ENCODE measurements at places on chromosomes 7 and 10.

- no peak overlapping the region for H3K27ac ChIP-seq
- H3K4me3 ChIP-seq = no peak overlapping the region
- no peaks in the 10 kb centered on the region for H3K36me3 ChIP-seq
- no peaks in the 10 kb centered on the region for H3K27me3 ChIP-seq
Measured at GRCh38 chr7:68613897-68614296, 984.4 kb upstream of the AUTS2 start.

- no peak for DNase-seq
- H3K4me1 ChIP-seq = no peaks in the 10 kb centered on the region
- peaks cover 45% of the 10 kb centered on the region for H3K36me3 ChIP-seq
- no peak overlapping the region for H3K27ac ChIP-seq
- H3K27me3 ChIP-seq = no peaks in the 10 kb centered on the region
Measured at GRCh38 chr10:68342909-68343516, 10.3 kb upstream of the PBLD start.

- no peak overlapping the region for H3K27ac ChIP-seq
- no peak overlapping the region for H3K4me3 ChIP-seq
- H3K36me3 ChIP-seq = no peaks in the 10 kb centered on the region
- DNase-seq = no peak
- H3K4me1 ChIP-seq = no peaks in the 10 kb centered on the region
Measured at GRCh38 chr10:71225291-71226058, 13.1 kb downstream of the UNC5B start.

DNA sequence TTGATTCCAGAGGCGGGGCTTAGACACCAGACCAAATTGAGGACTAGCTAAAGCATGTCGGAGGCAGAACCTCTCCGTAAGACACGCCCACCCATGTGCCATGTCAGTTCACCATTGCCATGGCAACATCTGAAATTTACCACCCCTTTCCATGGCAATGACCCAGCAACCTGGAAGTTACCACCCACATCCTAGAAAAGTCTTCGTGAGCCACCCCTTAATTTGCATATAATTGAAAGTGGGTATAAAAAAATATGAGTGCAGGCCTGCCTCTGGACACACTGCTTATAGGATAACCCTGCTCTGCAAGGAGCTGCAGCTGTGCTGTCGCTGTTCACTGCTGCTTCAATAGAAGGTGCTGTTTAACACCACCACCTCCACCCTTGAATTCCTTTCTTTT lies 28.0 kb downstream of the TMEM270 start:
- no peak for DNase-seq
- H3K4me1 ChIP-seq = no peaks in the 10 kb centered on the region
- no peaks in the 10 kb centered on the region for H3K27me3 ChIP-seq
- H3K4me3 ChIP-seq = no peak overlapping the region
- H3K36me3 ChIP-seq = no peaks in the 10 kb centered on the region

GRCh38 chr7:124784879-124785818 lies 19.6 kb upstream of the GPR37 start:
- no peak overlapping the region for H3K4me3 ChIP-seq
- no peaks in the 10 kb centered on the region for H3K27me3 ChIP-seq
- DNase-seq = no peak
- no peaks in the 10 kb centered on the region for H3K4me1 ChIP-seq
- H3K27ac ChIP-seq = no peak overlapping the region
- H3K36me3 ChIP-seq = no peaks in the 10 kb centered on the region

- H3K4me1 ChIP-seq = peaks cover 18% of the 10 kb centered on the region
- no peaks in the 10 kb centered on the region for H3K36me3 ChIP-seq
- no peak for DNase-seq
- H3K4me3 ChIP-seq = no peak overlapping the region
- H3K27me3 ChIP-seq = no peaks in the 10 kb centered on the region
- H3K27ac ChIP-seq = no peak overlapping the region
Measured at GRCh38 chr7:92799446-92800211, 36.7 kb downstream of the CDK6 start.

GRCh38 chr7:148694631-148695030 lies 4.1 kb upstream of the CUL1 start:
- H3K4me1 ChIP-seq = peaks cover 9% of the 10 kb centered on the region
- DNase-seq = no peak
- no peaks in the 10 kb centered on the region for H3K27me3 ChIP-seq
- no peak overlapping the region for H3K27ac ChIP-seq
- H3K4me3 ChIP-seq = no peak overlapping the region

DNA sequence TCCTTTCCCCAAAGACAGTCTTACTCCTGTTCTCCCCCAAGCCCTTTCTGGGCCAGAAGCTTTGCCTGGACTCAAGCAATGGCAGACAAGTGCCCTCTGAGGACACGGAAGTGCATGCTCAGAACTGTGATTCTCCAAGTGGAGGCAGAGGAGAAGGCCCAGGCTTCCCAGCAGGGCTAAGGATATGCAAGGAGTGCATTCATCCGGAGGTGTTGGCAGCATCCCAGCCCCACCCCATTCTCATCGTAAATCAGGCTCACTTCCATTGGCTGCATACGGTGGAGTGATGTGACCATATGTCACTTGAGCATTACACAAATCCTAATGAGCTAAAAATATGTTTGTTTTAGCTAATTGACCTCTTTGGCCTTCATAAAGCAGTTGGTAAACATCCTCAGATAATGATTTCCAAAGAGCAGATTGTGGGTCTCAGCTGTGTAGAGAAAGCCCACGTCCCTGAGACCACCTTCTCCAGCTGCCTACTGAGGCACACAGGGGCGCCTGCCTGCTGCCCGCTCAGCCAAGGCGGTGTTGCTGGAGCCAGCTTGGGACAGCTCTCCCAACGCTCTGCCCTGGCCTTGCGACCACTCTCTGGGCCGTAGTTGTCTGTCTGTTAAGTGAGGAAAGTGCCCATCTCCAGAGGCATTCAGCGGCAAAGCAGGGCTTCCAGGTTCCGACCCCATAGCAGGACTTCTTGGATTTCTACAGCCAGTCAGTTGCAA lies 1.4 kb upstream of the RBP3 start:
- no peak overlapping the region for H3K4me3 ChIP-seq
- H3K27ac ChIP-seq = no peak overlapping the region
- DNase-seq = no peak
- no peaks in the 10 kb centered on the region for H3K36me3 ChIP-seq
- H3K4me1 ChIP-seq = no peaks in the 10 kb centered on the region

- no peak overlapping the region for H3K27ac ChIP-seq
- H3K27me3 ChIP-seq = no peaks in the 10 kb centered on the region
- no peak overlapping the region for H3K4me3 ChIP-seq
- H3K4me1 ChIP-seq = no peaks in the 10 kb centered on the region
- H3K36me3 ChIP-seq = peaks cover 7% of the 10 kb centered on the region
Measured at GRCh38 chr10:49457686-49458085, 61.8 kb upstream of the DRGX start.

GRCh38 chr7:74290553-74290950 lies 1.3 kb downstream of the CLIP2 start:
- no peaks in the 10 kb centered on the region for H3K36me3 ChIP-seq
- peak overlapping the region; percentile 32 for H3K4me3 ChIP-seq
- peaks cover 24% of the 10 kb centered on the region for H3K4me1 ChIP-seq
- H3K27me3 ChIP-seq = no peaks in the 10 kb centered on the region
- DNase-seq = no peak
- H3K27ac ChIP-seq = no peak overlapping the region

DNA sequence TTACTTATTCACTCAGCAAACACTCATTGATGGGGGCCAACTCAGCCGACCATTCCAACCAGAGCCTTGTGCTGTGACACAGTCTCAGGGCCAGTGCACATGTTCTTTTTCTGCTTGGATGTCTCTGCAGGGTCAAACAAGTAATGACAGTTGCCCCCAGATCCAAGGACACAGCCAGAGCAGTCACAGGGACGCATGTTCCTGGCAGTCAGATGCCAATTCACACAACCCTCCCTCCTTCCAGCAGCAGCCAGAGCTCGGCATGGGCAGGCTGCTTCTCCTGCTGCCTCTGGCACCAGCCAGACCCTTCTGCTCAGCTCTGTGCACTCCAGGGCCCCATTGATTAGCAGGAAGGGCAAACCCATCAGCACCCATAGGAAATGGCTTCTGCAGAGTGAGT lies 20.3 kb downstream of the DRGX start:
- H3K4me1 ChIP-seq = no peaks in the 10 kb centered on the region
- no peak overlapping the region for H3K4me3 ChIP-seq
- H3K27ac ChIP-seq = no peak overlapping the region
- DNase-seq = no peak

GRCh38 chr10:98404571-98405359 lies 10.2 kb downstream of the PYROXD2 start:
- H3K27me3 ChIP-seq = no peaks in the 10 kb centered on the region
- no peak for DNase-seq
- H3K4me1 ChIP-seq = no peaks in the 10 kb centered on the region

DNA sequence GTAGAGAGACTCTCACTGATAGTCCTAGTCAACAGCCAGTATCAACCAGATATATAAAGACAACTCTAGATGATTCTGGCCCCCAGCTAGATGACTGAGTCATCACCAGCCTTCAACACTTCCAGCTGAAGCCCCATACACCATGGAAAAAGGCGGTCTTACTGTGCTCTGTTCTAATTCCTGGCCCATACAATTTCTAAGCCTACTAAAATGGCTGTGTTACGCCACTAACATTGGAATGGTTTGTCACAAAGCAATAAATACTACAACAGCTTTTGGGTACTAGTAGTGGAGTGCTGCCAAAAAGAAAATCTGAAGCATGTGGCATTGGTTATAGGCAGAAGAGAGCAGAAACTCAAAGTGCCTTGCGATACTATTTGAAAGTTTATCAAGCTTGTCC lies 13.0 kb upstream of the TES start:
- DNase-seq = no peak
- no peaks in the 10 kb centered on the region for H3K4me1 ChIP-seq
- no peaks in the 10 kb centered on the region for H3K36me3 ChIP-seq
- no peak overlapping the region for H3K27ac ChIP-seq
- no peak overlapping the region for H3K4me3 ChIP-seq

Data from CD8-positive, alpha-beta memory T cell (primary cell).